ENCODE measurements at places on chromosomes 5 and 9. TPM values are rescaled to one million over a fixed set of nuclear protein-coding genes. Genes with fewer than 3 reads are reported as not detected.

Gene PROB1
- total RNA-seq: 46.3 TPM

Gene SOX30
- total RNA-seq: 0.08 TPM

Gene GABRA6
- total RNA-seq: not detected

Gene TMEM232
- total RNA-seq: 3.6 TPM

Gene PCDHB7
- total RNA-seq: 0.55 TPM

Gene C5orf34
- 0.22 TPM for total RNA-seq

Gene PAXX
- 19.8 TPM for total RNA-seq

Gene PCDHGA8
- 8.5 TPM for total RNA-seq

Gene SCGB3A1
- total RNA-seq: not detected

Gene RPS14
- total RNA-seq: 1,202 TPM

Gene ZNF658
- 10.2 TPM for total RNA-seq

Gene UBE2B
- 246 TPM for total RNA-seq

Gene SNCAIP
- total RNA-seq: 1.4 TPM

Gene HAND1
- total RNA-seq: 26.2 TPM

Gene FBP2
- 0.33 TPM for total RNA-seq
